RPMI7951 (cell line): ENCODE measurements at places on chromosomes 16 and 17.

DNA sequence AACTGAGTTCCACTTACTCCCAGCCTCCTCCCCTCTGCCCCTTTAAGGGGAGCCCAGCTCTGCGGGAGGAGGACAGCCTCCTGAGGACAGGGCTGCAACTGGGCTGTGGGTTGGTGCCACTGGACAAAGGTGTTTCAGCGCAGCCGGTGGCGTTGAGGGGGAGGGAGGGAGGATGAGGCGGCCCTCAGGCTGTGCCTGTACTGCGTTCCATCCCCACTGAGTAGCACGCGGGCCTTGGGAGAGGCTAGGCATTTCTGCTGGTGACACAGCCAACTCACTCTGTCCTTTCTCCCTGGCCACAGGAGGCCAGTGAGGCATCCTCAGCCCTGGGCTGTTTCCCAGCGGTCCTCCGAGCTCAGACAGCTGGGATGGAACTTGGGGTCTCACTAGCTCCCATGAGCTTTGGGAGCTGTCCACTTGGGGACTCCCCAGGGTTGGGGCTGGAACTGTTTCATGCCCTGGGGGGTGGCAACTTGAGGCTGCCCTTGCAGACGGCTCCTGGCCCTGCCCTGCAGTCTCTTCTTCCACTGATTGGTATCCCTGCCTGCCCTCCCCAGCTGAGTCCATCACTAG is 70.5 kb downstream of the MPRIP start:
- no peak for DNase-seq

DNA sequence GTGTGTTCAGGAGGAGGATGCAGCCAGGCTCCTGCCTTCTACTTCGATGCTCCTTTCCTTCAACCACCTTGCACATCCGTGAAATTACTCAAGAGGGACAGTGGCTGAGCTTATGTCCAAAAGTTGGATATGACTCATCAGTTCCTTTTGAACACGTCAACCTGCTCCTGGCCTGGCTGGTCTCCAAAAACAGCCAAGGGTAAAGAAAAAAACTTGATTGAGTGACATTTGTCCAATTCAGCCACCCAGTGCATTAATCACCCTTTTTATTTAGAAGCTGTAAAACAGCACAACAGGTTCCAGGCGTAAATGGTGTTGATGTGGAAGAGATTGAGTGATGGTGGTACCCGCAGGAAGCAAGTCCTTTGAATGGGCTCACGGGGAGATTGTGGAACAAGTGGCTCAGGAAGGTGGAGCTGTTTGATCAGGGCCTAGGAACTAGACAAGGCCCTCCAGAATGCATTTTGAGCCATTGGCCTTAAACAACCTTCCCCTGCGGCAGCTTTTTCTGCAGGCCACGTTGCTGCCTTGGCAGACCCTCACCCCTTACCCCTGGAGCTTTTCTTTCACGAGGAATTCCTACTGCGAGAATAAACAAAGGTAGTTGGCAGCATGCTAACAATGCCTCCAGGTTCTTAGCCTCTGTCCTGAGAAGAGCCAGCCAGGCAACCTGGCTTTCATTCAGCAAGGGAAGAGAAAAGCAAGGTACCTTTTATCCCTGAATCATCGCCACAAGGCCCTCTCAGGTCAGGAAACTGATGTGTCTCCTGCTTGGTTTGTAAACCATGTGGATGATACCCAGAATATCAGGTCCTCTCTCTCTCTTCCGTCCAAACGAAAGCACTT is 173.3 kb upstream of the CACNG5 start:
- DNase-seq, result peak; percentile 72

DNA sequence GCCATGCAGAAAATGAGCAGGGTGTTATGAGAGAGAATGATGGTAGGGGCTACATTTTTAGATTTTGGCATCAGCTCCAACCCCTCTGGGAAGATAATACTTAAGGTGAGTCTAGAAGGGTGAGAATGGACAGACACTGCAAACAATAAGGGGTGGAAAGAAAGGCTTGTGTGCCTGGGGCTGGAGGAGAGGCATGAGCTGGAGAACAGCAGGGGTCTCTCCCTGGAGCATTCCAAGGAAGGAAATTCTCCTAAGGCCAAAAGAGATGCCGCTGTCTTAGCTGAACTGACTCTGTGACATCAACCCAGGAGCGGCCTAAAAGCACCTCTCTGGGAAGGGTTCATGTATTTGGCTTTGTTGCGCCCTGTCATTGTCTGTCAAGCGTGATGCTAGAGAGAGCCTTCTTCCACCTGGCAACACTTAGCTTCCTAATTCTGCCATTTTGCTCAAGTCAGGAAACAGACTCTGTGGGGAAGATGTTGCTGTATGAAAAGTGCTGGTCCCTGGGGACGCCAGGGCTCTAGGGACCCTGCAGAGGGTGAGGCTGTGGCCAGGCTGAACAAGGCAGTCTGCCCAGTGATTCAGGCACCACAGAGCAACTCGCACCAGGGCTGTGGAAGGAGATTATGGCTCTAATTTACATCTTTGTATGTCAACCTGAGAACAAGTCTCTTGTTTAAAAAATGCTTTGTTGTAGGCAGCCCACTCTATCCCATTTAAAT is 225.7 kb downstream of the CBLN1 start:
- DNase-seq, result no peak

DNA sequence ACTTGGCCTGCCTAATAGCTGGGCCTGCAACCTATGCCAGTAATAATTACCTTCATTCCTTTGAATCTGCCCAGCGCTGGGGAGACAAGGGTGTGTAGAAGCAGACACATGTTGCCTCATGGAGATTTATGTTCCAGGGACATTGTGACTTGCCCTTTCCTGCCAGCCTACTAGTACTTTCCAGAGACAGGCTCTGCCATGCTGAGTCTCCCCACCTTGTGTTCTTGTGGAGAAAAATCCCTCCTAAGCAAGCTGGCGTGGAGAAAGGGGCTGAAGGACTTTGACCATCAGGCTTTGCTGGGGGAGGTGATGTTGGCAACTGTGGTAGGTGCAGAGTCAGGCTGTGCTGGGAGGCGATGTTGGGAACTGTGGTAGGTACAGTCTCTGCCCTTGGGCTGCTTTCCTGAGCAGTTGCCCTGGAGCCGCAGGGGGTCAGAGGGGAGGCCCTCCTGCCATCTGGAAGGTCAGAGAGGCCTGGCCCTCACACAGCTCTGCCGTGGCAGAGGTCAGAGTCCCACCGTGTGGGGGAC is 4.0 kb downstream of the KSR1 start:
- no peak for DNase-seq

DNA sequence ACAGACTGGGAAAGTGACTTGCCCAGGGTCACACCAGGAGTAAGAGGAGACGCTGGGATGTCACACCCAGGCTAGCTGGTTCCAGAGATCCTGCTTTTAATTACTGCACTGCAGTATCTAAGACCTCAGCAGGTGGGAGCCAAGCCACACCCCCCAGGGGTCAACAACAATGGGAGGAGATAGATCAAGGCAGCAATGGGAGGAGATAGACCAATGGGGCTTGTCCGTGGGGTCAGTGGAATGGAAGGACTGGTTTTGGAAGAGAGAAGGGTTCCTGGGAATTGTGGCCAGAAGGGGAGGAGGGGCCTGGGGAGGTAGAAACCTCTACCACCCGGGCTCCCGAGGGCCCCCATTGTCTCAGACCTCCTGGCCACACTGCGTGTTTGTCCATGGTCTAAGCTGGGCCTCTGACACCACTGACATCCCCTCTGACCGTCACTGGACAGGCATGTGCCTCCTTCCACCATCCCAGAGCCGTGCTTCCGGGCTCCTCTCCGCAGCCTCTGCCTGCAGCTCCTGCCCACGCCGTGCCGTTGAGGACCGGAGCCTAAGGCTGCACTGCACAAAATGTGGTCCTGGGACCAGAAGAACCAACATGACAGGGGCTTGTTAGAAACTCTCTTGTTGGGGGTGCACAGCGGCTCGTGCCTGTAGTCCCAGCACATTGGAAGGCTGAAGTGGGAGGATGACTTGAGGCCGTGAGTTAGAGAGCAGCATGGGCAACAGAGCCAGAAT is 69.8 kb upstream of the RPH3AL start:
- DNase-seq, result no peak

GRCh38 chr17:29154516-29155226 is 25.5 kb downstream of the MYO18A start:
- peak; percentile 51 for DNase-seq

DNA sequence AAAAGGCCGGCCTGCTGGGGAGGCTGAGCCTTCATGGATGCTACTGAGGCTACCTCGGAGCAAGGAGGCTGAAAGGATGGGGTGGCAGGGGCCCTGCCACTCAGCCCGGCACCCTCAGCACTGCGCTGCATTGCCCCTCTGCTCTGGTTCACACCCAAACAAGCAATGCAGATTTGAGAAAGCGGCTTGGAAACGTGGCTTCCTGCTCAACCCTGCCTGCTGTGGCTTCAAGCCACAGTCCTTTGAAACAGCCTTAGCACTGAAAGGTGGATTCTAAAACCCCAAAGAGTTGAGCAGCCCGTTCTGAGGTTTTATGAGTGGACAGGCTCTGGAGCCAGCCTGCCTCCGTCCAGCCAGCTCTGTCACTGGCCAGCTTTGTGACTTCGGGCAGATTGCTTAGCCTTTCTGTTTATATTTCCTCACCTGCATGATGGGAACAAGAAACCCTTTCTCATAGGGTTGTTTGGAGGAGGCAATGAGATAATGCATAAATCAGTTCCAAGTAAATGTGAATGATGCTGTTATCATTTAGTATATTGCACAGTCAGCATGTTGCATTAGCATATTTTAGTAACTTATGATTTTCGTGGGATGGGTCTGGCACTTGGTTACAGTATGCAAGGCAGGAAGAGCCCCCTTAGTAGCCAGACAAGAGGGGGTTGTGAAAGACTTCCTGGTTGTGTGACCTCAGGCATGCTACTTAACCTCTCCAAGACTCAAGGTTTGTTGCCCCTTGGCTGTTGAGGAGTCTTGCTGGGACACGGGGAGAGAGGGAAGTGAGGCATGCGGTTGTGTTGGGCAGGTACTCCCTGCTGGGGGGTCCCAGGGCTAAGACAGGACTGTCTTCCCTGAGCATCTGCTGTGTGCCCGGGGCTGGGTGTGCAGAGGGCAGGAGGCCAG is 23.6 kb downstream of the CRISPLD2 start:
- no peak for DNase-seq

DNA sequence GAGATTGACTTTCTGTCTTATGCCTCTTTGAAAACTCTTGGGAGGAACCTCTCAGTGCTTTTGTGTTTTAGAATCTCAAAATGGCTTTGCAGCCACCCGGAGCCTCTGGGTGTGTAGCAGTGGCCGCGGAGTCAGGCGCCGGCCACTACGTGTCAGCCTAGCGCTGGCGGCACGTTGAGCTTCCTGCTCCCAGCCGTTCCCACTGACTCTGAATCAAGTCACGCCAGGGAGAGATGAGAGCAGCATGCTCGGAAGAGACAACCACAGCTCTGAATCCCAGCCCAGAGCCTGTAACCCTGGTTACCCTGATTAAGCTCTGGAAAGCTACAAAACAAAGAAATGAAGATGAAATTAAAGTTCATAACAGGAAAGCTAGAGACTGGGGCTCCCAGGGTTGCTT is 97.4 kb upstream of the CACNG5 start:
- no peak for DNase-seq

DNA sequence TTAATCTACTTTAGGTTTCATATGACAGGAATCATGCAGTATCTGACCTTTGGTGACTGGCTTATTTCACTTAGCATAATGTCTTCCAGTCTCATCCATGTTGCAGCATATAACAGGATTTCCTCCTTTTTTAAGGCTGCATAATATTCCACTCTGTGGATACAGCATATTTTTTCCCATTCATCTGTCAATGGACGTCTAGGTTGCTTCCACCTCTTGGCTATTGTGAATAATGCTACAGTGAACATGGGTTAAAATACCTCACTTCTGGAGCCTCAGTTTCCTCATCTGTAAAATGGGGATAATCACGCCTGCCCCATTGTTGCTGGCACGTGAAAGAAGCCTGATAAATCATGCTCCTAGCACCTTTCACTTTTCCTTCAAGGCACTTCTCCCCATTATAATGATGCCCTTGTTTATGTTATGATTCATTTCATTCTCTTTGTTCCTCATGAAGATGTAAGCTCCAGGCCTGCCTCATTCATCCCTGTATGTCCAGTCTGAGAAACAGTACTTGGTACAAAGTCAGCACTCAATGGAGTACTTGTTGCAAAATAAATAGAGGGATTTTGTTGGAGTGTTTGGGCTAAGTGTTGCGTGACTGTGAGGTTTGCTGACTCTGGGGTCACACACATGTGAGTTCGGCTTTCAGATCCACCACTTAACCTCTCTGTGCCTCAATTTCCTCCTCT is 59.6 kb downstream of the ABAT start:
- DNase-seq, result no peak

DNA sequence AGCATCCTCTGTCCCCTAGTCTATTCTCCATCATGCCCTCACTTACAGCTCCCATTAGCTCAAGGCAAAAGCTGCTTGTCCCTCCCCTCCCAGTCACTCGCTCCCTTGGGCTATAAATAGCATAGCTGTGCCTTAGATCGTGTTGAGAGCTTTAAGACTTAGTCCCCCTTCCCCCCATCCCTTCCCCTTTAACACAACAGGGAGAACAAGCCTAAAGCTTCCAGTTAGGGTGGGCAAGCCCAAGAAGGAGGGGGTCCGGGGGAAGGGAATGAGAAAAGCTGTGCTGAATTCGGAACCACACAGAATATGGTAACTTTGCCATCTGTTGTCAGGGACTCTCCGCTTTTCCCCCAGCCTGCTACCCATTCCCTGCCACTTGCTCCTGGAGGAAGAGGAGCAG is 4.9 kb upstream of the HIGD1B start:
- no peak for DNase-seq

- DNase-seq, result peak; percentile 90
These were observed 14.5 kb upstream of the GPRC5C start for GRCh38 chr17:74417178-74418045.

DNA sequence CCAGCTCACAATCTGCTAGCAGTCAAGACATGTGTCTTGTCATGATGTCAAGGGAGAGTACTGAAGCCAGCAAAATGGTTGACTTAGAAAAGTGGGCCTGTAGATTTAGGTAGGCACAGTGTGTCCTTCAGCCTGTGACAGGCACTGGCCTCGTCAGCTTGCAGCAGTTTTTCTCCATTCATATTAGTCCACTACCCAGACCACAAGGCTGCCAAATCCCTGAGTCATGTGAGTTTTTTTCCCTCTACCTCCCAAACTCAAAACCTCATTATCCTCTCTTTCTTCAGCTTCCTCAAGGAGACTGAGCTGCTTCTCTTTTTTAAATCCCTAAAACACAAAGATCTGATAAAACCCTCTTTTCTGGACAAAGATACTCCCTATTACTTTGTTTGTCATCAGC is 102.6 kb upstream of the HS3ST3A1 start:
- no peak for DNase-seq
